Lung microvascular endothelial cell (primary cell): ENCODE measurements at places on chromosomes 4 and X.

GRCh38 chrX:129957241-129958082 lies 25.0 kb upstream of the BCORL1 start:
- peak; percentile 52 for DNase-seq

DNA sequence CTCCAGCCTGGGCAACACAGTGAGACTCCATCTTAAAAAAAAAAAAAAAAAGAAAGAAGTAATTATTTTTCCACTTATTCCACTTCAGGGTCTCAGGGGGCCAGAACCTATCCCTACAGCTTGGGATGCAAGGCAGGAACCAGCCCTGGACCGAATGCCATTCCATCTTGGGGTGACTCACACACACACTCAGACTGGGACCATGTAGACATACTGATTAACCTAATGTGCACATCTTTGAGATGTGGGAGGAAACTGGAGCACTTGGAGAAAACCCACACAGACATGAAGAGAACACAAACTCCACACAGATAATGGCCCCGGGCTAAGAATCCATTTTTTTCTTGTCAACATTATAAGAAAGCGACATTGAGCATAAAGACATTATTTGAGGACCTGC lies 132.5 kb downstream of the PTTG2 start:
- peak; percentile 20 for DNase-seq

GRCh38 chrX:15903186-15903681 lies 48.6 kb upstream of the AP1S2 start:
- DNase-seq = no peak

DNA sequence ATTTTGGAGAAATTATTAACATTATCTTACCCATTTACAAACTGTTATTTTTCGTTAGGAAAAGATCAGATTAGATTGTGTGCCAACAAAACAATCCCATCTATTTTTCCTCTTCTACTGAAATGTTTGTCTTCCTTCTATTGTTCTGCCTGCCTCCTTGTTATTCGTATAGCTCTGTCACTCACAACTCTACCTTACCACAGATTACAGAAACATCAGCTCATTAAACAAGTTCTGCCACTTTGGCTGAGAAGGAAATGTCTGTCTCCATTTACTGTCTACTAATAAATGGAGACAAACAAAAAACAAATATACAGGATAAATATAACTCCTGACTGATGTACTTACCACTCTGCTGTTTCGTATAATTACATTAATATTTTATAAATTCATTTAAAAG lies 211.4 kb downstream of the ENOX2 start:
- DNase-seq = peak; percentile 16

GRCh38 chr4:69133993-69134392 lies 37.7 kb downstream of the UGT2B7 start:
- DNase-seq = no peak

DNA sequence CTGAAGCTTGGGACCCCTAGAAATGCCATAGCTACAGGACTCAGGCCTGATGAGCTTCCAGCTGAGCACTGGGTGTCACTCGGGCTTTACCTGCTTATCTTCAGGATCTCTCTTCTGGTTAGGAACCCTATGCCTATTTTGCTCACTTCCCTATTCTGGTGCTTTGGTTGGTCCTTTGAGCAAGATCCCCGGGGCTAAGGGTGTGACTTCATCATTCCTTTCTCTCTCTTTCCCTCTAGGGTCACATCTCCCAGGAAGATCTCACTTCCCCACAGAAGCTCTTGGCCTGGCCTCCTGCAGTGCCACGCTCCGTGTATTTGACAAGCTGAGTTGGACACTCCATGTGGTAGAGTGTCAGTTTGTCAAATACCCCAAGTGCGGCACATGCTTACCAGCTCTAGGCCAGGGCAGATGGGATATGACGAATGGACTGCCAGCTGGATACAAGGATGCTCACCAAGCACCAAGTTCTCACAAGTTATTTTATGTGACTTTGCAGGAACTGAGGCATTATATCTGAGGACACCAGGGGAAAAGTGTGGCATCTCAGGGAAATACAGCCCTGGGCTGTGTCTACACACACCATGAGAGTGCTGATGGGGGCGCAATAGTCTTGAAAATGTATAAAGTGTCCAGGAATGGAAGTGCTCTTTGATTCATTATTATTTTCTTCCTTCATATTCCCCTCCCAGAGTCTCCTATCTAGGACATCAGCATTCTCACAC lies 21.1 kb downstream of the VSIG4 start:
- DNase-seq = no peak

DNA sequence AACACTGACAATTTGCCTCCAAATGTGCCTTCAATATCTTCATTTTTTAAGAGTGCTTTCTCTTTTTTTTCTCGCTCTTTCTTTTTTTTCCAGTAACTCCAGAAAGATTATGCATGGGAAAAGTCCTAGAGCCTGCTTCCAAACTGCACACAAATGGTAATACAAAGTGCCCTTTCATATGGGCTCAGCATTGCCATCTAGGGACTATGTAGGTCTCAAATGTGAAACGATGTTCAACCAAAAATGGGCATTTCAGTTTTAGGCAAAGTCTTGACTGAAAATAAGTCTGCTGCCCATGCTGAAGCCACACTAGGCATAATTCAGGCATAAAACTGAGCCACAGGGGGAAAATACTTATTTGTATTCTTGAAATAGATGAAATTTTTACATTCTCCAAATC lies 65.6 kb downstream of the SYNPO2 start:
- DNase-seq = peak; percentile 30

DNA sequence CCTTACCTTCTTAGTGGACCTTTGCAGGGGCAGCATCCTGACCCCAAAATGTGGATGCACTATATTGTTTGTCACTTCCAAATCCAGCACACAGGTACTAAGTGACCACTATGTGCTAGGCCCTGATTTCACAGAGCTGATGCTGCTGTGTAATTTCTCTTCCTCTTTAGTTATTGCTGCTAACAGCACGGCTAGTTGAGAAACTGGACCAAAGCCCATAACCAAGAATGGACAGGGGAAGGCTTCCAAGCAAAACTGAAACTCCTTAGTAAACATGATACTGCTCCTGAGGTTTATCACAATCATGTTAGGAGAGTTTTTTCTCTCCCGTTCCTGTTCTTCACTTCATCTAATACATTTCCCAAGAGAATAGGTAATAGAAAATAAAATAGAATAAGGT lies 172.9 kb upstream of the TTC29 start:
- no peak for DNase-seq

- peak; percentile 61 for DNase-seq
Observed at GRCh38 chrX:19593690-19594089, 78.4 kb upstream of the MAP3K15 start.

- DNase-seq = peak; percentile 91
Observed at GRCh38 chr4:185573651-185574199, 38.4 kb upstream of the PDLIM3 start.
